ENCODE measurements at places on chromosomes 7 and 10.

- no peak for DNase-seq
Measured at GRCh38 chr10:100043796-100044195, 34.0 kb upstream of the DNMBP start.

DNA sequence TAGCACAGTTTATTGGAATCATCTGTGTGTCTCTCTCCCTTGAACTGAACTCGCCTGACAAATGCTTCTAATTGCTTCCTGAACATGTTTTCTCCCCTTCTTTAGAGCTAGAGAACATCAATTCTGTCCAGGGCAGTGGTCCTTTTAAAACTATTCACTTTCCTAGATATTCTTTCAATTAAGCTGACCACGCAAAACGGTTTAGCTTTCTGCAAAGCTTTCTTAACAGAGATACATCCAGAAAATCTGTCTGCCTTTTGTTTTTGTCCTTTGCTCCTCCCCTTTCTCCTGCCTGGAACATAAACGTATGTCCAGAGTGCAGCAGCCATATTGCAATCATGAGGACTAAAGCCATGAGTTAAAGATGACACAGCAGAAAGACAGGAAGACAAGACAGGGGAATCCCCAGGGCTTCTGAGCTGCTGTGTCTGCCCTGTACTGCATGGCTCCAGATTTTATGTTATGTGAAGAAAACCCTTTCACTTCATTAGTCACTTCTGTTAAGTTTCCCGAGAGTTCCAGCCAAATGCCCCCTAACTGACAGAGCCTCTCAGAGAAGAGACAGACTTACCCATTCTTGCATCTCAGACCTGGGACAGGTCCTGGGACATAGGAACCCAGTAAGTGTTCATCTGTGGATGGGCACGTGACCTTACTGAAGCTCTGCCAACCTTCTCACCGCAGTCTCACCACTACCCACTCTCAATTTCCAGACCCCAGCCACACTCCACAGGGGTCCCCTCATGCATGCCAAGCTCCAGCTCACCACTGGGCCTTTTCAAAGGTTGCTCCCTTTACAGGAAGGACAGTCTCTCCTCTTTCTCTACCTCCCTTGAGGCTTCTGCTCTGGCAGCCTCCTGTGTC lies 35.0 kb upstream of the CPXM2 start:
- no peak for DNase-seq

- DNase-seq, result no peak
Measured at GRCh38 chr7:103380395-103381191, 33.1 kb downstream of the PSMC2 start.

- no peak for DNase-seq
Measured at GRCh38 chr7:131234719-131235488, 92.8 kb upstream of the MKLN1 start.

- DNase-seq, result no peak
Measured at GRCh38 chr10:634256-634655, 55.2 kb downstream of the DIP2C start.
